ENCODE measurements at places on chromosomes 7 and 10. TPM values are rescaled to one million over a fixed set of nuclear protein-coding genes. Genes with fewer than 3 reads are reported as not detected.

DNA sequence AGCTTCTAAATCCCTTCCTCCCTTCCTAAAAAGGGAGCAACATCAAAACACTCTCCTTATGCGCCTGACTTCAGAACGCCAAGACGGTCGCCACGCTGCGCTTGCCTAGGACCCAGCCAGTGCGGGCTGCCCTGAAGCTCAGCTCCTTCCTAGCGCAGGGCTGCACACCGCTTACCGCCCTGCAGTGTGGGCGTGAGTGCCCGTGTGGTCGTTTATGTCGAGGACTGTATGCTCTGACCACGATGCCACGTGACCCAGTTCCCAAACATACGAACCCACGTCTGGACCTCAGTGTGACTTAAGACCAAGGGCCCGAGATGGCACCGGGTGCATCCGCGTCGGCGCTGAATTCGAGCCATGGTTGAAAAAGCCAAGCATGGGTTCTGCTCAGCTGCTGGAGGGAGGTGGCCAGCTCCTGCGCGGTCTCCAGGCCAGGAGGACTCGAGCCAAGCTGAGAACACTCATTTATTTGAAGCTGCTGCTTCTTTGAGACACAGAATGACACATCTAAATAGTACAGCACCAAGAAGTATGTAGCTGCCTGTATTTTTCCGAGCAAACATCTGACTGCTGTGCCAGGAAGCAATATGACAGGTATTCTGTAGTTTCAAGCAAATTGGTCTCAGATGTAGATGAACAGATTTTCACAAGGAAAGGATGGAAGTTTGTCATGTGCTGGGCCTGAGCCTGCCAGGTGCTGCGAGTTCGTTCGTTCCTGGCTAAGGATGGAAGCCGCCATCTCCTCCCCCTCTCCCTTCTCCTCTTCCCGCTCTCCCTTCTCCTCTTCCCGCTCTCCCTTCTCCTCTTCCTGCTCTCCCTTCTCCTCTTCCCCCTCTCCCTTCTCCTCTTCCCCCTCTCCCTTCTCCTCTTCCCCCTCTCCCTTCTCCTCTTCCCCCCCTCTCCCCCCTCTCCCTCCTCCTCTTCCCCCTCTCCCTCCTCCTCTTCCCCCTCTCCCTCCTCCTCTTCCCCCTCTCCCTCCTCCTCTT is 184.7 kb downstream of the EBF3 start:
- no peak for DNase-seq

DNA sequence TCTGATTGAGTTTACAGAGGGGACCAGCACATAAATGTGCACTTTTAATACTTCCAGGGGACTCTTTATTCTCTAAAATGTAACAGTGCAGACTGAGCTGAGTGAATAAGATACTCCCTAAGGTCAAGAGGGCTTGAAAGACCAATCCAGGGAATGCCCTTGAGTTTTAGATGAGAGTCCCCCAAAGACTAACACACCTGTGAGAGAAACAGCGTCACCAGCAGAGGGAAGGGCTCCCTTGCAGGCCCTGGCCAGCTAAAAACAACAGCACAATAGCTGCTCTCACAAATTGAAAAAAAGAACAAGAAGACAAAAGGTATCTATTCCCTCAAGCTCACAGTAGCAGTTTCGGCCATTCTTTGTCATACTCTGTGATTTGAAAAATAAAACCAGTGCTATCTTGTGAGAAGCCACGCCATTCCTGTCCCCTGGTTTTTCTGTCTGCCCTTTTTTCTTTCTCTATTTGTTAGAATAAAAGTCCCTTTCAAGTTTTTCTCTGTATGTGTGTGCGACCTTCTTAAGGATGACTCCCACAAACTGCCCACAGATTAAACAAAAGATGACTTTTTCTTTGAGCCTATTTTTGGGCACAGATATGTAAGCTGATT is 230.4 kb upstream of the BMPER start:
- no peak for DNase-seq

DNA sequence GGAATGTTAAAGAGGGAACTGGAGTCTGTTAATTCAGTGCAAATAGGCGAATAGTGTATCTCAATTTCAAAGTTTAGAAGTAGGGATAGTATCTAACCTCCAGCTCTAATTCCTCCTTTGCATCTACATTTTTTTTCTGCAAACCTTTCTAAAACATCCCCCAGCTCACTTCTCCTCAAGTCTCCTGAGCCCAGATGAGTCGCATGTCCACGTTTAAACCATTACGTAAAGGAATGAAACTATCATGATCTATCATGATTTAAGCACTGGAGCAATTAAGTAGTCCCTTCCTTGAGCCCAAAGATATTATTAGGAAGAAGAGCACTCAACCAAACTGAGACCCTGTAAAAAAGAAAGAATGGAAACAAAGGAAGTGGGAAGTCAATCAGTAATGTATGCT is 29.9 kb downstream of the GPR22 start:
- no peak for DNase-seq

DNA sequence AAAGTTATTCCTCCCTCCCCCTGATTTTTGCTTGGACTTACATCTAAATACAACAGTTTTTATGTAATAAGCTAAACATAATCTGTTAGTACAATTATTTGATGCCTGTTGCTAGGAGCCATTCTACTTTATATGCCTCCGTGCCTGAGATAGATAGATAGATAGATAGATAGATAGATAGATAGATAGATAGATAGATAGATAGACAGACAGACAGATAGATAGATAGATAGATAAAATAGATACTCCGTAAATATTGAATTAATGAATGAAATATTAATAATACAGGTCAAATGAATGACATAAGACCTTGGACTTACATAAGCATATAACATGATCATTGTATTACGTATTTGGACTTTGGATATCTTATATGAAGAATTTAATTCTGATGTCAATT is 23.0 kb downstream of the NET1 start:
- no peak for DNase-seq

IMPDH1 gene
- 105 TPM for total RNA-seq

CTAGE8 gene
- 2.0 TPM for total RNA-seq

PTPN20 gene
- total RNA-seq: 0.28 TPM

DNA sequence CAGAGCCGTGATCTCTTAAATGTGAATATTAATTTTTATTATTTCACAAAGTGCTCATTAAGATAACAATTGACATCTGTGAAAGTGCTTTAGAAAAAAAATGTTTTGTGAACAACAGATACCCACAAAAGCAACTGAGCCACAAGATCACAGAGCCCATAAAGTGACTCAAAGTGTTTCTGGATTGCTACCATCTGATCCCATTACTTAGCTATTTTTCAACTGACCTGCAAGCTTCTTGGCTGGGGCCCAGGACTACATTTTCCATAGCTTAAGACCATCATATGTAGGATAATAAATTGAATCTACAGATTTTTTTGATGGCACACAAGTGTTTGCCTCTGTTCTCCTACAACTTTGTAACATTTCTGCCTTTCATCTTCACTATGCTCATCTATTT is 674.4 kb downstream of the PHTF2 start:
- DNase-seq: no peak

DNA sequence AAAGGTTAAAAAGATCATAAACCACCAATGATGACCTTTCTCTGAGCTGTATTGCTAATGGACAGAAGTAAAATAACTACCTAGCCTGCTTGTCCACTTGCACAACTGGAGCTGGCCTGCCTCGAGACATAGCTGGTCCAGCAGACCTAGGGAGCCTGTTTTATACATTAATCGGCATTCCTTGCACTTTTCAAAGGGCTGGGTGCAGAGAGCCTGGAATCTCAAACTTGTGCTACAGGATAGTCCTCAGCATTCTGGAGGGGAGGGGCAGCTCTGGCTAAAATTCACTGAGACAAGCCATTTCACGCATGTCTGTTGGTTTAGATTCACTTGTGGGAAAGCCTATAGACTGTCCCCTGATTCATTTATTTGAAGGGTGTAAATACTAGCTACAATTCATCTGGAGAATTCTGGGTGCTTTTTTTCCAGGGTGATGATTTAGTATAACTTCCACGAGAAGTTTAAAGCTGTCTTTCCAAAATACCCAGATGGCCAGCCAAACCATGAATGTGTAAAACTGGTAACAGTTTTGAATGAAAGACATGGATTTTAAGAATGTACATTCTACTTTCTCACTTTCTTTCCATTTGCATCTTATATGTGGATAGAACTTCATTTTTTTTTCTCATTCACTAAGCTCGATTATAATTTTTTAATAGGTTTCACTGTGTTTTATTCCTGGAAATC is 389.4 kb downstream of the KCNMA1 start:
- no peak for DNase-seq

DNA sequence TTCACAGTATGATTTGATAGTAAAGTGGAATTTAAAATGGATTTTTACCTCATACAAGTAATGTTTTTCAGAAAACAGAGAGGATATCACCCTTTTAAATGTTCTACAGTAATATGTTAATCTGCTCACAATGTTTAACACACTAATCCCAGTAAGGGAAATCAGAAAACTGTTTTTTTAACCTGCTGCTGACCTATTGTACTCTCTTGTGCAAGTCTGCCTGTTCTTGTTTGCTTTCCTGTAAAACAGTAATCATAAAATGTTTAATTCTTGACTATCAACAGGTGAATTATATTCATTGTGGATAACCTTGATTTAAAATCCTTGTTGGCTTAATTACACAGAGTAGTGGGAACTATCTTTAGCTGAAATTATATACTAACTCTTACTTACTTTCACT is 126.4 kb downstream of the GNAT3 start:
- no peak for DNase-seq

PALD1 gene
- 2.1 TPM for total RNA-seq

LRIT1 gene
- total RNA-seq: not detected

GDF10 gene
- 0.49 TPM for total RNA-seq

DNA sequence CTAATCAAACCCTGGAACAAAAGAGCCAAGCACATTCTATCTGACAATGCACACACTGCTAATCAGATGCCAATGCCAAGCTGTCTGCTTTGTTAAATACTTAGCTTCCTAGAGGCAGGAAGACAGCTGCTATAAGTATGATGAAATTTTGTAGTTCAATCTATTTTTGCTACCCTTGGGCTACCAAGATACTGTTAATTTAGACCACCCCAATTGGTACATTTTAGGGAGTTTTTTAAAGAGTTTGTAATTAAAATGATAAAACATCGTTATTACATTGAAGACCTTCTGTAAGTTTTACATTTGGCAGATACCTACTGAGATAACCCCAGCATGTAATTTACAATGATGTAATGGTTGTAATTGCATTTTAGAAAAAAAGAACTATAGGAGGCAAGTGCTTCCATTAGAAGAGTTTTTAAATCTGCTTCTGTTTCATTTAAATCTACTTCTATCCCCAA is 268.5 kb downstream of the ADK start:
- no peak for DNase-seq

DNA sequence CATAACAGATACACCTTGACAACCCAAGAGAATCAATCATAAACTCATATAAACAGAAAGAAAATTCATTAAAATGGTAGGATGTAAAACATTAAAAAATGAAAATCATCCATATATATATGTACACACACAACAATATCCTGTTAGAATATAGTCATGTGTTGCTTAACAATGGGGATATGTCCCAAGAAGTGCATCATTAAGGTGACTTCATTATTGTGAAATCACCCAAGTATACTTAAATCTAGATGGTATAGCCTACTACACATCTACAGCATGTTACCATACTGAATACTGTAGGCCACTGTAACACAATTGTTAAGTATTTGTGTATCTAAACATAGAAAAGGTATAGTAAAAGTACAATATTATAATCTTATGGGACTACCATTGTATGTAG is 115.8 kb upstream of the TMEM168 start:
- no peak for DNase-seq

DNA sequence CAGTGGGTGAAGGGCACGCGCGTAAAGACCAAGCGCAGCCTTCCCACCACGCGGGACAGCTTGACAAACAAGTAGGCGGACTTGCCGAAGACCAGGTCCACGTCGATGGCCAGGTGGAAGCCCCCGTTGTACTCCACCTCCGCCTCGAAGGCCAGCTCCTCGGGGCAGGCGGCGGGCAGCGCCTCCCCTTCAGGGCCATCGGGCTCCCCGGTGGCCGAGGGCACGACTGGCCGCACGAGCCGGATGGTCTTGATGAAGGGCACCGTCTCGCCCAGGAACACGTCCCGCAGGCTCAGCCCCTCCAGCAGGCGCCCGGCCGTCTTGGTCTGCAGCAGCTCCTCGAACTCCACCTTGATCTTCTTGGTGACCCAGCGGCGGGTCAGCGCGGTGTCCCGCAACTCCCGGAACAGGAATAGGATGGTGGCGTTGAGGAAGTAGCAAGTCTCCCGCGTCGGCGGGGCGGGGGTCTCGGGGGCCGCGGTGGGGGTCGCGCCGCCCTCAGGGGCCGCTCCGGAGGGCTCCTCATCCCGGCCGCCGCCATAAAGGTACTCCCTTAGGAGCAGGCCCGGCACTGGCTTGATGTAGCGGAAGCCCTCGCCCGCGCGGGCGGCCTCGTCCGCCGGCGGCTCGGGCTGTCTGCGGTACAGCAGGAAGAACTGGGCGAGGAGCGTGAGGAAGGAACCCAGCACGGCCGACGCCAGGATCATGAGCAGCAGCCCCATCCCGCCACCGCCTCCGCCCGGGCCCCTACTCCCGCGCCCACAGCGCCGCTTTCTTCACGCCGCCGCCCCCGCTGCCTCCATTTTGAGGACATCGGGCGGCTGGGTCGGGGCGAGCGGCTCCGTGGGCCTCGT is 507 bp downstream of the PDZD8 start:
- peak; percentile 82 for DNase-seq

DNA sequence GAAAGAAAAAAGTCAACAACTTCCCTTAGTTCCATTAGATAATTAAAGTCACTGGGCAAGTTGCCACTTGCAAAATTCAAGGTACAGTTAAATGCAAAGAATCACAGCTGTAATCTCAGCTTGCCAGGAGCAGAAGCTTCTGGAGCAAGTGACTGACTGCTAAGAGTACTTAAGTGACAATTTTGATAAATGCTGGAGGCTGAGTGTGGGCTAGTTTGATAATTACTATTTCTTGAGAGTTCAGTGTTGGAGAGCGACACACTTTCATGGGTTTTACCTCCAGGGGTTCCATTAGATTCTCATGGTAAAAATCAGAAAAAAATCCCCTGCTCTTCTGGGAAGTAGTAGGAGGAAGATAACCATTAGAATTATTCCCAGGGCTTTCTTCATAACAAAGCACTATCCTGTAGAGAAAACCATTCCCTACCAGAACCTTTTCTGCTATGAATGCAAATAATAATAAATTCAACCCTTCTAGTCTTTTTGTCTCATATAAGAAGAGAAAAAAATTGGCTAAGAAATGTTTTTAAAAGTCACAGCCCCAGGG is 486.3 kb downstream of the POM121L12 start:
- no peak for DNase-seq

DNA sequence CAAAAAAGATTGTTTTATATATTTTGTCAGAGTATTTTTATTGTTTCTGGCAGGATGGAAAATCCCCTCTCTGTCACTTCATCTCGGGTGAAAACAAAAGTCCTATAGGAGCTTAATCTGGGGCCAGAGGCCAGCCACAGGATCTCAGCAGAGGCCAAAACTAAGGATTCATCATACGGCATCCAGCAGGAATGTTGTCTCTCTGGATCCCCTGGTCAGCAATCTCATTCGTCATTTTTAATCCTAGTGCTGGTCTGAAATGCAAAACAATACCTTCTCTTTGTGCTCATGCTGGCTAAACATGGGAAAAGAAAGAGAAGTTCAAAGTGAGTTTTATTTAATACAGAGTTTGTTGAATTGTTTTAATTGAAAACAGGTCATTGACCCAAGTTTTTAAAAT is 482.5 kb upstream of the AUTS2 start:
- no peak for DNase-seq
